ENCODE measurements at places on chromosomes 12 and 14.

GRCh38 chr12:91781114-91781513 is 364.5 kb downstream of the BTG1 start:
- no peak for DNase-seq

GRCh38 chr12:127771546-127771945 is 495.4 kb upstream of the TMEM132C start:
- DNase-seq = no peak

DNA sequence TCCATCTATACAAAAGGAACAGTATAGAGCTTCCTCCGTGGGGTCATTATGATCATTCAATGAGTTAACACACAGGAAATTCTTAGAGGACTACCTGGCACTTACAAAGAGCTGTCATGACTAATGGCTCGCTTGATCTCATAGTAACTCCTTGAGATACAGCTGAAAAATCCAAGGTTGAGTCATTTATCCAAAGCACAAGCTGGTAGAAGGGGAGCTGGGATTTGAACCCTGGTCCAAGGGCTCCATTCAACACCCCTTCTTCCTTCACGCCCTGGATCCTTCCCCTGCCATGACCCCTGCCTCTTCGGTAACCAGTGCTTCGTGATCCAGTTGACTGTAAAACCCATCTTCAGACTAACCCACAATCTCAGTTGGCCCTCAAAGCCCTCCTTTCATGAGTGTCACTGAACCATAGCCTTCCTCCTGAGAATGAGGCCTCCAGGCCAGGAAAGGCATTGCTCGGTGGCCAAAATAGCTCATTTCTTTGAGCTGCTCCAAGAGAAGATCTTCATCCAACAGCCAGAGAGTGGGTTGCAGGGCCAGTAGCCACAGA is 7.8 kb downstream of the ZFP36L1 start:
- no peak for DNase-seq

DNA sequence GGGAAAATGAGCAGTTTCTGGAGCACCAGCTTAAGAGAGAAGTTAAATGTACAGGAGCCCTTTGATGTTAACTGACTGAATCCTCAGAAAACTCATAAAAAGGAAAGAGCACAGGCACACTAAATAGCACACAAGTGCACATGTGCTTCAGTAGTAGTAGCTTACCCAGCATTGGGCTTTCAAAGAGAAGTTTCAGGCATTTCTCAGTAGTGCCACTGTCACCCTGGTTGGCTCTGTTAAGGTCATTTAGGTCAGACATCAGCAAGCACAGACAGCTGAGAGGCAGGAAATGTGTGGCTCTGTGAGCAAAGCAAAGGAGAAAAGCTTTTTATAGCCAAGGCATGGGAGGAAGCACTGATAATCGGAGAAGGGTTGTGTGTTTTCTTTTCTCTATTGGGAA is 96.3 kb upstream of the HIF1A start:
- DNase-seq = no peak

DNA sequence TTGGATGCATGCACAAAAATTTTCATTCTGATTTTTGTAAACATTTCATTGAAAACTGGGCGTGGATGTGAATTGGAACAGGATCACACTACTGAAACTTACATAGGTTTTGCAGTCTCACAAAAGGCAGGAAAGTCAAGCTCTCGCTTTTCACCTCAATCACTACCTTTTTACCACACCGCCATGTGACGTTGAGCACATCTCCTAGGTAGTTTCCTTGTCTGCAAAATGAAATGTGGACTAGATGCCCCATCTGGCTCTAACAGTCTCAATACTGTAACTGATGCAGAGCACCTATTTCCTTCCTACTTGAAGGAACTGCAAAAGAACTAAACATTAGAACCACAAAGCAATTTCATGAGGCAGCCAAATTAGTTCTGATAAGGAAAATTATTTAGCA is 4.4 kb upstream of the YY1 start:
- DNase-seq = no peak
